Stimulated activated CD4-positive, alpha-beta T cell treated with anti-CD3 and anti-CD28 coated beads, Interleukin-15, amount 100 ng/mL, for 1 hour (primary cell): ENCODE measurements at places on chromosomes 3 and 15.

DNA sequence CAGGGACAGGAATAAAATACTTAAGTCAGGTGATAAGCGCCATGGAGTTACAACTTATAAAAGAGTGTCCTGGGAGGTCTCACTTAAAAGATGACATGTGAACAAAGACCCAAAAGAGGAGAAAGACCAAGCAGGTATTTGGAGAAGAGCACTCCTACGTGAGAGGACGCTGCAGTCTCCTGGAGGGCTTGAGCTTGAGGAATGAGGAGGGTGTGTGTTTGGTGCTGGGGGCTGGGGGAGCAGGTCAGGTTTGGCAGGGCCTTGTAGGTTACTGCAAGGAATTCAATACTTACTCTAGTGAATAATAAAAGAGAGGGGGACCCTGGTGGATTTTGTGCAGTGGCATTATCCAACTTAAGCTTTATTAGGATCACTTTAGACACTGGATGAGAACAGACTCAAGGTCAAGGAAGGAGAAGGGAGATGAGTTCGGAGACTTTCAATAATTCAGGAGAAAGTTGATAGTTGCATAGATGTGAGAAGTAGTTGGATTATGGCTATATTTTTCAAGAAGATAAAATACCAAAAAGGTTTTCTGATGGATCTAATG is 32.4 kb downstream of the TNIK start:
- DNase-seq: no peak

GRCh38 chr3:58946875-58947274 is 103.0 kb downstream of the CFAP20DC start:
- no peak for DNase-seq

DNA sequence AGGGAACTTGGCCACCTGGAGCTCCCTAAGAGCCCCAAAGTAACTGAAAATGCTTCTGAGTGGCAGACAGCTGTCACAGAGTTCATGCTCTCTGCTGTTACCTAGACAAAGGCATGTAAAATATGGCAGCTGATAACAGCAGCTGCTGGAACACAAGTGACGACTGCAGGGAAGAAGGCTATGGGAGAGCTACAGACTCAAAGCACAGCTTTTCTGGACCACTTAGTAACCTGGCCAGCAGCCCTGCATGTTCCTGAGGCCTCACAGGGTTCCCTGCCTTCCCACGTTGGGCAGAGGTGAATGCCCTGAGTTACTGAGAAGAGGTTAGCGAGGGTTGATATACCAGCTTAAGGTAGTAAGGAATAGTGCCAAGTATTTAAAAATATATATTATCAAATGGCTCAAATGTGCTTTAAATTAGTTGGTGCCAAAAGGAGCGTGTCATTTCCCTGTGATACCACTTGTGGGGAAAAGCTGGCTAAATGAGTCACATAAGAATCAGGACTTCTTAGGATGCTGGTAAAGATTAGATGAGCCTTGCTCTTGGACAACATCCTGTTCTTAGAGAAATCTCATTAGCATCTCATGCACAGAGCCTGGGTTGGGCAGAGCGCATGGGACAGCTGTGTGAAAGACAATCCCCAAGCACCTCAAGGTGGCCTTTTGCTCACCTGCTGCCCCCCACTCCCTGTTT is 76.4 kb upstream of the SCN5A start:
- no peak for DNase-seq

- no peak for DNase-seq
Measured at GRCh38 chr15:62927836-62928235, 114.7 kb upstream of the TPM1 start.

GRCh38 chr3:87203809-87204208 is 23.3 kb upstream of the CHMP2B start:
- DNase-seq: no peak

DNA sequence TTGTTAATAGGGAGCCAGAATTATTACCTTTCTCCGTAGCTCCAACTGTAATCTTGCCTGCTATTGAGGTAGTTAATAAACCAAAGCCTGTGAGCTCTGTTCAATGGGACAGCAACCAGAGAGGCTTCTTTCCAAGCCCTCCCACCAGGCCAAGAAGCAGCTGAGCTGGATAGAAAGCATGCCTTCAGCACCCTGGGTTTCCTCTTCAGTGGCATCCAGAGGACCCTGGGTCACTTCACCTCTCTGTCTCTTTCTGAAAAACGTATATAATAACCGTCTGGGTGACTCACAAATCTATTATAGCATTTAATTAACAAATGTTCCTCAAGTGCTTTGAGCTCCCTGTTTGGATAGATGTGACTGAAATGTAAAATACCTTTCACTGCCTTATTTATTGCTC is 420.0 kb downstream of the LPP start:
- DNase-seq: no peak

GRCh38 chr3:37905987-37906674 is 44.5 kb downstream of the CTDSPL start:
- no peak for DNase-seq

- DNase-seq: peak; percentile 21
Measured at GRCh38 chr3:152471814-152472671, 203.3 kb downstream of the MBNL1 start.

DNA sequence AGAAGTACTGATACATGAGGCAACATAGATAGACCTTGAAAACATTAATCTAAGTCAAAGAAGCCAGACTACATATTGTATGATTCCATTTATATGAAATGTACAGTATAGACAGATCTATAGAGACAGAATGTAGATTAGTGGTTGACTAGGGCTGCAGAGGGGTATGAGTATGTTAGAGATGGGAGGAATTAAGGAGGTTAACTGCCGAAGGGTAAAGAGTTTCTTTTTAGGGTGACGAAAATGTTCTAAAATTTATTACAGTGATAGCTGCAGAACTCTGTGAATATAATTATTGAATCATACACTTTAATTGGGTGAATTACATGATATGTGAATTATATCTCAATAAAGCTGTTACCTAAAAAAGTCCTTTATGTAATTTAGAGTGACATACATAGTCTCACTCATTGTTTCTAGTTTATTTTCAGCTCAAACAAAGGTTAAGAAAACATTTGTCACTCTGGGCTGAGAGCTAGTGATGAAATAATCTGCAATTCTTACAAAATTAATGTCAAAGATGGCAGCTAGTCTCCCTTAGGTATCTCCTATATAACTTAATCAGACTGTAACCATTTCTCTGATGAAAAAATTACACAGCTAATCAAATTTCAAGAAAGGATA is 61.4 kb downstream of the DENND4A start:
- DNase-seq: no peak

GRCh38 chr3:14369675-14370669 is 32.4 kb upstream of the SLC6A6 start:
- DNase-seq: no peak

DNA sequence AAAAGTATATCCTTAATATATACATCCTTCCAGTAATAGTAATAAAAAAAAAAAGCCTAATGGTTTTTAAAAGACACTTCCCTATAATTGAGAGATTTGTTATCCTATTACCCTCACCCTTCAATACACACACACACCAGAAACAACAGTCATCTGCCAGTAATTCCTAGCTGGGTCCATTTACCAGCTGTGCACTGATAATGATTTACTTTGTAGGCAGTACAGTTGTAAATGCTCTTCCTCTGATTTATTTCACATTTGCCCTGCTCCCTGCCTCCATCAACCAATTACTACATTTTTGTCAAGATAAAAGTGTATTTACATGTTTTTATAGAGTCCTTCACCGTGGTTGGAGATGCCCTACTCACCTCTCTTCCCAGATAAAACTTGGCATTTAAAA is 12.4 kb downstream of the TPM1 start:
- no peak for DNase-seq

GRCh38 chr3:55879901-55880331 is 392.8 kb upstream of the WNT5A start:
- no peak for DNase-seq

- no peak for DNase-seq
Measured at GRCh38 chr3:13041113-13041776, 32.0 kb downstream of the IQSEC1 start.

GRCh38 chr15:51751697-51752683 is 593 bp downstream of the TMOD2 start:
- DNase-seq: no peak

GRCh38 chr3:81459733-81460132 is 301.7 kb downstream of the GBE1 start:
- DNase-seq: no peak

DNA sequence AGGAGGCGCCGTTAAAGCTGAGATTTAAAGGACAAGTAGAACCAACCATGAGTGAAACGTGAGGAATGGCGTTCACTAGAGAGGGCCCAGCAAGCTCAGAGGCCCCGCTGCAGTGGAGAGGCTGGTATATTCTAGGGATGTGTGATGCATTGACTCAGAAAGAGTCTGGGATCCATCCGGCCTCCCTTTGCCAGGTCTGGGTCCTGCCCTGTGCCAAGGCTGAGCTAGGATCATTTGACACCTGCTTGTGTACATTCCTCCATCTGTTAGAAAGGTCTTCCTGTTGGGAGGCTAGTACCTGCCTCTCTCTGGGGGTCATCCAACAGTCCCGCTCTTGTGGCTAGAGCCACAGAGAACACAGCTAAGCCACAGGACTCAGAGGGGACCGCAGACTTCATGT is 28.4 kb downstream of the CA12 start:
- no peak for DNase-seq

DNA sequence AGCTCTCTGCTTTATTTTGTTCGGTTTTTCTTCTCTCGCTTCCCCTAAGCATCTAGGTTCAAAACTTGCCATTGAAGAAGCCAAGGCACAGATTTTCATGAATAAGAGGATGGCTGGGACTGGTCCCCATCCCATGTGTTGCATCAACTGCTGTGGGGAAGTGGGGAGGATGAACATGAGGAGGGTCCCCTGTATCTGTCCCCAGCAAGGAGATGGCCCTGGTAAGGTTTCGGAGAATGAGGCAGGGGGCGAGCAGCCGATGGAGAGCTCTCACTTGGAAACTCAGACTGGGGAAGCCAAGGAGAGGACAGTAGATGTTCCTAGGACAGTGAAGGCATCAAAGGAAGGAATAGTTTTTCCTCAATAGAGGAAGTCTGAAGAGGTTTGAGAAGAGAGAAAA is 142.0 kb upstream of the ATP2B2 start:
- DNase-seq: no peak

DNA sequence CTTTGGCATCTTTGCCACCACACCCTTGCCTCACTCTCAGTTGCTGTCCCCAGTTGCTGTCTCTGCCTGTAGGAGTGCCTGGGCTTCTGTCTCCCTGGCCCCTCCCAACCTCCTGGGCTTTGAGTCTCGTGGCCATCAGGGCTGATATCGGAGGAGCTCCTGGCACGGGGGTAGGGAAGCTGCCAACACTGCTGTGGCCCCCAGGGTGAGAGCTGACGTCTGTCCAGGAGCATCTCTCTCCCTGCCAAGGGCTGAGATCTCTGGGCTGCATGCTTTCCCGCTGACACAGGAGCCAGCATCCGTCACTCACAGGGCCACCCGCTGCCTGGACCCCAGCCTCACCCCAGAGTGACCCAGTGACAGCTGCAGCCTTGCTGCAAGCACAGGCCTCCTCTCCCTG is 47.4 kb downstream of the EXOG start:
- no peak for DNase-seq

- DNase-seq: no peak
Measured at GRCh38 chr15:31768055-31768454, 262.3 kb upstream of the CHRNA7 start.

DNA sequence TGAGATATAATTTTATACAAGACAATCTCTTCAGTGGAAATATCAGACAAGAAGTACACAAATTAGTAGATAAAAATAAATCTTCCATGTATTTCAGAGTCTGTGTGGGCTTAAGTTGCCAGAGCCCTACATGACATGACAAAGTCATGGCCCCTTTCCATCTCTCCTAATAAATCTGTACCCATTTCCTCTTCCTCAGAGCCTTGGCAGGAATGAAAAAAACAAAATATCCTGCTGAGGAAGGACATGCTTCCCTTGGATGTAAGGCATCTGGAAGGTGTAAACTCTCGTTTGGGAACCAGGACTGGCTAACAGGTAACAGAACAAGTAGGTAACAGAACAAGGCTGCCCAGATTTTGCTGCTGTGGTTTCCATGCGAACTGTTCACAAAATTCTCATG is 148.1 kb downstream of the SNRK start:
- no peak for DNase-seq

DNA sequence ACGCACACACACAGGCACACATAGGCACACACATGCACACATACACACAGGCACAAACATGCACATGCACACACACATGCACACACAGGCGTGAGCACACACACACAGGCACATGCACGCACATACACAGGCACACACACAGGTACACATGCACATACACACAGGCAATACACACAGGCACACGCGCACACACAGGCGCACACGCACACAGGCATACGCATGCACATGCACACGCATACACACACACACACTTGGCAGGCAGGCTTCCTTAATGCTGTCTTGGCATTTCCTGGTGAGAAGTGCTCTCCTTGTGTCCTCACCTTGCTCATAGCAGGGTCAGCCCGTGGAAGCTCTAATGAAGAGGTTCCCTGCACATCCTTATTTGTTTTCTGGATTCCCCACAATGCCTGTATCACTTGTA is 8.4 kb upstream of the SLCO2A1 start:
- DNase-seq: no peak

DNA sequence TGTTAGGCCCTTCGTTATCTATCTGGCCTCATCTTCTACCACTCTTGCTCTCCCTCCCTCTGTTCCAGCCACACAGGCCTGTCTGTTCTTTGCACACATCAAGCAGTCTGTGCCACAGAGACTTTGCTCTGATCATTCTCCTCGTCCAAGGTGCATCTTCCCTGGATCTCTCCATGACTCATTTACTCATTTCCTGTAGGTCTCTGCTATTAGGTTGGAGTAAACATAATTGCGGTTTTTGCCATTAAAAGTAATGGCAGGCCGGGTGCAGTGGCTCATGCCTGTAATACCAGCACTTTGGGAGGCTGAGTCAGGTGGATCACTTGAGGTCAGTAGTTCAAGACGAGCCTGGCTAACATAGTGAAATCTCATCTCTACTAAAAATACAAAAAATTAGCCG is 9.5 kb upstream of the C3orf49 start:
- no peak for DNase-seq

DNA sequence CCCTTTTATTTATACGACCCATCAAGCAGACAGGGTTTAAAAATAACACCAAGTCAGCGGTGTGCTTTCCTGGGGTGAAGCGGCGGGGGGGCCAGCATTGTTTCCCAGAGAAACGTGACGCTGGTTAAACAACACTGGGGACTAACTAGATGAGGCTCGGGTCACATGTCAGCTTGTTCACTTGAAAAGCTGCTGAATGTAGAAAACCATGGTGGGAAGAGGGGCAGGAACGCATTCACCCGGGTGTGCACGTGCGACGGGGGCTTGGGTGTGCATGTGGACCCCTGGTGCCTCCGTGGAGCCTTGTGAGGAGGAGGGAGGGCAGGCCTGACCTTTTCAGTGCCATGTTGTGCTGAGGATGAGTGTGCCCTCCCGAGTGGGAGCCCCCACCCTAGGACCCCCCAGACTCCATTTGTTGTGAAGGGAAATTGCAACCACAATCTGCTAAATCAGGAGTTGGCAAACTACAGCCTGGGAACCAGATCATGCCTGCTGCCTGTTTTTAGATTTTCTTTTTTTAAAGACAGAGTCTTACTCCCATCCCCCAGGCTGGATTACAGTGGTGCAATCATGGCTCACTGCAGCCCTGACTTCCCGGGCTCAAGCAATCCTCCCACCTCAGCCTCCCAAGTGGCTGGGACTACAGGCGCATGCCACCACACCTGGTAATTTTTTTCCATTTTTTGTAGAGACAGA is 70.4 kb upstream of the CMTM7 start:
- no peak for DNase-seq

- no peak for DNase-seq
Measured at GRCh38 chr15:80556694-80557367, 138.3 kb upstream of the ABHD17C start.

GRCh38 chr15:76991048-76991447 is 3.9 kb upstream of the PSTPIP1 start:
- DNase-seq: no peak

- no peak for DNase-seq
Measured at GRCh38 chr3:134459562-134459961, 26.2 kb downstream of the ANAPC13 start.
